ENCODE measurements at places on chromosomes 3 and 15.

- H3K36me3 ChIP-seq, result no peaks in the 10 kb centered on the region
- DNase-seq, result no peak
- no peak overlapping the region for H3K4me3 ChIP-seq
- H3K27me3 ChIP-seq, result no peaks in the 10 kb centered on the region
Measured at GRCh38 chr3:107938143-107938542, 152.7 kb downstream of the CD47 start.

DNA sequence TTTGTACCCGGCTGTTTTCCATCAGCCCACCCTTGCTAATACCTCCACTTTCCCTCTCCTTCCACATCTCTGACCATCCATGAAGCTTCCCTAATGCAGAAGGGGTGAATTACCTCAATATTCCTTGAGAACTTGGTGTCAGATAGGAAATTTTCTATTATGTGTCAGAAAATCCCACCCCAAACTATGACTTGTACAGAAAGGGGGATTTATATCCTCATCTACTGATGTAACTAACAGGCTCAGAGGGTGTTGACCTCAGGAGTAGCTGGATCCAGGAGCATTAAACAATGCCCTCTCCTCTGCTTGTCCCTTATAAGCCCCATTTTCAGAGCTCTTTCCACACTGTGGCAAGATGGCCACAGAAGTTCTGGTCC, 242.8 kb upstream of the TLE3 start:
- no peak for DNase-seq
- H3K4me1 ChIP-seq, result no peaks in the 10 kb centered on the region
- no peaks in the 10 kb centered on the region for H3K27me3 ChIP-seq

- no peak for DNase-seq
- H3K4me3 ChIP-seq, result no peak overlapping the region
- H3K36me3 ChIP-seq, result no peaks in the 10 kb centered on the region
- no peak overlapping the region for H3K27ac ChIP-seq
Measured at GRCh38 chr3:184641430-184641829, 70.4 kb downstream of the MAGEF1 start.

- no peak overlapping the region for H3K27ac ChIP-seq
- DNase-seq, result no peak
- no peaks in the 10 kb centered on the region for H3K27me3 ChIP-seq
- no peaks in the 10 kb centered on the region for H3K4me1 ChIP-seq
- H3K36me3 ChIP-seq, result no peaks in the 10 kb centered on the region
- H3K4me3 ChIP-seq, result no peak overlapping the region
Measured at GRCh38 chr3:46419816-46420215, 12.8 kb downstream of the CCRL2 start.

DNA sequence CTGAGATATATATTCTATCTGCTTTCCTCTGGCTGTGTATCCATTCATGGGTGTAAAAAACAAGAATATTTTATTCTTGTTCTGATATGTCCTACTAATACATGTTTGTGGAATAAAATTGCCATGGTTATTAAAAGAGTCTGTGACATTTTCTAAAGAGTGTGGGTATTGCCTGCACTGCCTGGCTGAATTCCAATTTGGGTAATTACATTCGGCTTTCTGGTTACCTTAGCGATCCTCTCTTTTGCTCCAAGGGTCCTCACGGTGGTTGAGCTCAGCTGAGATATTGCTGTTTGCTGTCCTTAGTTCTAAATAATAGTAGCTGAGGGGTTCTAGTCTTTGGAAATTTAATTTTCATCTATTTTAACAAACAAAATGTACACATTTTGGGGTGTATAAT, 301.4 kb upstream of the DNAJC19 start:
- H3K36me3 ChIP-seq, result no peaks in the 10 kb centered on the region
- H3K27ac ChIP-seq, result no peak overlapping the region
- no peak for DNase-seq
- H3K4me1 ChIP-seq, result no peaks in the 10 kb centered on the region

- no peaks in the 10 kb centered on the region for H3K4me1 ChIP-seq
- DNase-seq, result no peak
- no peak overlapping the region for H3K27ac ChIP-seq
- H3K36me3 ChIP-seq, result no peaks in the 10 kb centered on the region
- H3K27me3 ChIP-seq, result no peaks in the 10 kb centered on the region
Measured at GRCh38 chr15:73190189-73190601, 137.9 kb downstream of the NEO1 start.
